Stimulated activated CD4-positive, alpha-beta T cell treated with anti-CD3 and anti-CD28 coated beads, TNF-alpha, amount 100 ng/mL, for 4 hours (primary cell): ENCODE measurements at places on chromosomes 4 and X.

DNA sequence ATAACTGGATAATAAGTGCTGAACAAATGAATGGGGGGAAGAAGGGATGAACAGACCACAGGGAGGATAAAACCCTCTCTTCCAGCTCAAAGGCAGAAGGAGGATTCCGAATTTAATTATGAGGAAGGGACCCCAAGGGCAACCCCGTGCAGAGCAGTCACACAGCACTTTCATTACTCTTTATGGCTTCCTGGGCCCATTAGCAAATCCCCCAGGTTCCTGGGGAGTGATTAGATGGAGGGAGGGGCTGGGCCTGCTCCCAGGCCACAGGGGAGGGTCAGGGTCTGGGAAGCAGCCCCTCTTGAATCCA is 67.1 kb downstream of the PPP2R2C start:
- no peak for DNase-seq

DNA sequence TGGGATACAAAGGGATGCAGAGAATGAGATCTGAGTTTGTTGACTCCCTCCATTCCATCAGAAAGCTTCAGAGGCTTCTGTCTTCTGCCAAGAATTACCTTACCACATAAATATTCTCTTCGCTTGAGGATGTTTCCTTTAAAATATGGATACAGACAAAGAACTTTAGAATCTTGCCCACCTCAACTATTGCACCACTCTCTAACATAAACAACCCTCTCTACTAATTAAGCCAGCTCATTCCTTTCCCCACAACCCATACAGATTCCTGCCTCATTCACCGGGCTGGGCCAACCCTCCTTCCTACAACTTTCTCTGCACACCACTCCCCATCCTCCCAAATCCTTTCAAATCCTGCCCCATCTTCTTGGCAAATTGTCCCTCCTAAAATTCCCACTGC is 315.8 kb downstream of the RAB28 start:
- DNase-seq = no peak

- DNase-seq = no peak
These were observed 10.5 kb downstream of the NELFA start for GRCh38 chr4:1998296-1998695.

DNA sequence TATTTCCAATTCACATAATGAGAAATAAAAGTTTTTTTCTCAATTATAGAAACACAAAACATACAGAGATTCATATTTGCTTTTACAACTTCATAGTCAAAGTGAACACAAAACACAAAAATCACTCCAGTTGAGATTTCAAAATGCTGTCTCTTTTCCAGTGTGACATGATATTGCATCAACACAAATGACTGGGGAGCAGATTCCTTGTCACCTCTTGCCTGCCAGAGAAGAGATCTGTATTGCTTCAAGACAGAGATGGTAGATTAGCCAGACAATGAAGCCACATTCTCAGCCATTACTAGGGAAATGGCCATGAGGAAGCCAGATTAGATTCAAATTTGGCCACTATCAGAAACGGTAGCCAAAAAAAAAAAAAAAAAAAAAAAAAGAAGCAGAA is 2313.1 kb upstream of the AGA start:
- DNase-seq = no peak

DNA sequence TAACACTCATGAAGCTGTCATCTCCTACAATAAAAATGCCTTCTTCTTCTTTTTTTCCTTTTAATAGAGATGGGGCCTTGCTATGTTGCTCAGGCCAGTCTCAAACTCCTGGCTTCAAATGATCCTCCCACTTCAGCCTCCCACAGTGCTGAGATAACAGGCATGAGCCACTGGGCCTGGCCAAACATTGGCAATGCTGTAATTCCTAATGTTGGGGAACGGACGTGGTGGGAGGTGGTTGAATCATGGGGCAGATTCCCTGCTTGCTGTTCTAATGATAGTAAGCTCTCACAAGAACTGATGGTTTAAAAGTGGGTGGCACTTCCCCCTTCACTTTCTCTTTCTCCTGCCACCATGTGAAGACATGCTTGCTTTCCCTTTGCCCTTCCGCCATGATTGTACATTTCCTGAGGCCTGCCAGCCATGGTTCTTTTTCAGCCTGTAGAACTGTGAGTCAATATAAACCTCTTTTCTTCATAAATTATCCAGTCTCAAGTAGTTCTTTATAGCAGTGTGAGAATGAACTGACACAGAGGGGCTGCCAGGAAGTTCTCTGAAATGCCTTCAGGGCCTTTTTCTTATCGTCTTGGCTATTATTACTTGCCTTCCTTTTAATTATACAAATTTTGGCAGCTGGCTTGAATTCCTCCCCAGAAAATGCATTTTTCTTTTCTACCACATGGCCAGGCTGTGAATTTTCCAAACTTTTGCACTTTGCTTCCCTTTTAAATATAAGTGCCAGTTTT is 93.0 kb downstream of the CENPC start:
- DNase-seq = no peak

GRCh38 chrX:95703696-95704095 is 980.9 kb upstream of the DIAPH2 start:
- DNase-seq = no peak

- no peak for DNase-seq
These were observed 167.8 kb downstream of the PCDH10 start for GRCh38 chr4:133316909-133317308.

- DNase-seq = no peak
These were observed 155.5 kb upstream of the PRDX4 start for GRCh38 chrX:23511793-23512192.

- no peak for DNase-seq
These were observed 26.7 kb upstream of the ING2 start for GRCh38 chr4:183478123-183478522.
